ENCODE measurements at places on chromosomes 11 and 22.

DNA sequence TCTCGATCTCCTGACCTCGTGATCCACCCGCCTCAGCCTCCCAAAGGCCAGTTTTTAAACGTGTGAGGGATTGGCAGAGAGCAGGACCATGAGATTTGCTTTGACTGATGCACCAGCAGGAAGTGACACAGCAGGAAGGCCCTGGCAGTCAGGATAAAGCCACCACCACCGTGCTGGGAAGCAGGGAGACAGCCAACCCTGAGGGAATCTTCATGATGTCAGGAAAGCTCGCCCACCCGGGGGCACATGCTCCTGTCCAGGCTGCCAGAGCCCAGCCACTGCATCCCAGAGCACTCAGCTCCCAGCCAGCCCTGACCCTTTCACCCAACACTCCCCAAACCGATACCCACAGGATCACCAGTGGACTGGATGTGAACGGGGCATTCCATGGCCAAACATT lies 6.1 kb downstream of the TUBGCP6 start:
- DNase-seq: no peak

- DNase-seq: no peak
Measured at GRCh38 chr11:22703040-22703439, 36.6 kb downstream of the GAS2 start.

DNA sequence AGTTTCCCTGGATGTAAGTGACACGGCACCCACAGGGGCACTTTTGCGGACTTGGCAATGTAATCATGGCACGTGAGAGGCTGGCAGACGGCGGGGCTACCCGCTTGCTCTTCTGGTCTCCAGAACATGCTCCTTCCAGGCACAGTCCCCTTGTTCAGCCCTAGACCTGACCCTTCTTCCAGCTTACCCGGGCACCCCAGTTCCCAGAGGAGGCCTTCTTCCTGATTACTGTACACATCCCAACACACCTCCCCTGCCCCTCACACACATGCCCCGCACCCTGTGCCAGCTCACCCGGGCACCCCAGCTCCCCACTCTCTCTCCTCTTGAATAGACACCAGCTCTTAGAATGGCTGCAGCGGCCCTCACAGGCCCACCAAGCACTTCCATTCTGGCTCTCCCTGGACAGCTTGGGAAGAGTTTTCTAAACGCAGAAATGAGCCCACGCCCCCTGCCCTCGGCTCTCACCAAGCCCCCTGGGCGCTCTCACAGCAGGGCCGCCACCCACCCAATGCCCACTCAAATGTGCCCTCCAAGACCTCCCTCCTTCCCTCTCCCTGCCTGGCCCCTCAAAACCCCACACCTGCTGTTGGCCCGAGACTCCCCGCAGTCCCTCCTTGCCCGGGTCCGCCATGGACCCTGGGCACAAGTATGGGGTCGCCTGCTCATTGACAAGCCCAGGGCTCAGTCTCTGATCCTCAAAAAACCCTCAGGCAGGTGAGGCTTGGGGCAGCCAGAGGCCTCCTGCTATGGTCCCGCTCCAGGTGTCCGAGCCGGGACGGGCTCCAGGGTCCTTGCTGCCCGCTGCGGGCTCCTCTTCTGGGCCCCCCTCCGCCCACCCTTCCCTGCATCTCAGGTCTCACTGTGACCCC lies 88.5 kb downstream of the WNT7B start:
- DNase-seq: no peak

DNA sequence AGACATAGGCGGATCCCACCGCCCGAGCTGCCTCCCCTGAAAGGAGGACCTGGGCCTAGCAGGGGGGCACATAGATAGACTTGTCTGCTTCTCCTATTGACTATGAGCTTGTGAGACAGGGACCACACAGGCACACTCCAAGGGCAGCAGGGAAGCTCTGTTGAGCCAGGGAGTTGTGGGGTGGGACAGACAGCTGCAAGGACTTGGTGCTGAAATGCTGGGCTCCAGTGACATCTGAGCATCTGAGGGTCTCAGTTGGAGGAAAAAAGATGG lies 53.4 kb upstream of the ANO1 start:
- DNase-seq: no peak

GRCh38 chr22:49883294-49883640 lies 29.6 kb downstream of the ZBED4 start:
- no peak for DNase-seq

- no peak for DNase-seq
Measured at GRCh38 chr22:37461961-37462360, 24.2 kb downstream of the MFNG start.

GRCh38 chr11:61542705-61543104 lies 34.2 kb downstream of the LRRC10B start:
- DNase-seq: no peak

DNA sequence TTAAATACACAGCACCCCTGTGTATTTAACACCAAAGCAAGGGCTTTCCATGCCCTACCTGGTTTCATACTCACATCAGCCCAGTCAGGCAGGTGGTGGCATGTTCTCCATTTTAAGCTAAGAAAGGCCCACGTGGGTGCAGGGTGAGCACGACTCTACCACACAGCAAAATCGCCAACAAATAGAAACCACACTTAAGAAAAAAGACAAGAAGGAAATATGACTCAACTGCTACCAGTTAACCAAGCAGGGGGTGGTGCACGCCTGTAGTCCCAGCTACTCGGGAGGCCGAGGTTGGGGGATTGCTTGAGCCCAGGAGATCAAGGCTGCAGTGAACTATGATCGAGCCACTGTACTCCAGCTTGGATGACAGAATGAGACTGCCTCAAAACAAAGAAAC lies 35.2 kb upstream of the TFIP11 start:
- no peak for DNase-seq

- DNase-seq: no peak
Measured at GRCh38 chr11:8596504-8597046, 2.5 kb upstream of the STK33 start.

- DNase-seq: no peak
Measured at GRCh38 chr11:68008381-68009337, 1.5 kb upstream of the ALDH3B1 start.

GRCh38 chr22:30998329-30998728 lies 29.3 kb downstream of the TUG1 start:
- DNase-seq: no peak

- DNase-seq: no peak
Measured at GRCh38 chr11:3109921-3110706, 52.9 kb upstream of the CARS1 start.

DNA sequence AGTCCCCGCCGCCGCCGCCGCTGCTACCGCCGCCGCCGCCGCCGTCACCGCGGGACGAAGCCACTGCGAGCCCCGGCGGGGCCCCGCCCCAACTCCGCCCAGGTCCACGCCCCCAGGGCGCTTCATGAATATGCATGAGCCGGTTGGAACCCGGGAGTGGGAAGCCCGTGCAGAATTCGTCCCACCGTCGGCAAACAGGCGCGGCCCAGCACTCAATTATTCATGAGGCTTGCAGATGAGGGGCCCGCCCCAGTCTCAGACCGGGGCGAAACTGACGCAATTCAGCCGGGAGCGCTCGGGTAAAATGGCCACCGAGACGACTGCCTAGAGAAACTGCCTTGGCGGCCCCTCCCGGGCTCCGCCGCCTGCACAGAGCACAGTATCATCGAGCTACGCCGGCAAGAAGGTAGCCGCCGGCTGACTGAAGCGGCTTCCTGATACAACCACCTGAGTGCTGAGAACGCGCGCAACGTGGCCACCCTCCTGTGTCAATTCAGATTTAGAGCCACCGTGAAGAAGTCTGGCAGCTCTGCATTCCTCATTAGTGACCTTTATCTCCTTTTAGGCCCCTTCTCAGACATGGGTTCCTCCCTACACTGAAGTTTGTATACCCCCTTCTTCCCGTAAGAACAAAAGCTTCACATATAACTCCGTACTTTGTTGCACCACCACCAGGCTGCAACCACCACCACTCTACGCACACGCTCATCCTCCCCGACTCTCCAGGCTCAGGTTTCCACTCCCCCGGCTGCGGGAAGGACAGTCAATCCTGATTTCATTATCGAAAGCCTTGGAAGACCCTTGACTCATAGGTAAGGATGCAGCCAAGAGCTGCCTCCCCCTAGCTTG lies at the start of gene TNKS1BP1:
TNKS1BP1 (minus strand) TSS at position 67 of the 849 bp plus-strand sequence. CDS start 3,067 bp downstream, outside the sequence.
- DNase-seq: peak; percentile 88

DNA sequence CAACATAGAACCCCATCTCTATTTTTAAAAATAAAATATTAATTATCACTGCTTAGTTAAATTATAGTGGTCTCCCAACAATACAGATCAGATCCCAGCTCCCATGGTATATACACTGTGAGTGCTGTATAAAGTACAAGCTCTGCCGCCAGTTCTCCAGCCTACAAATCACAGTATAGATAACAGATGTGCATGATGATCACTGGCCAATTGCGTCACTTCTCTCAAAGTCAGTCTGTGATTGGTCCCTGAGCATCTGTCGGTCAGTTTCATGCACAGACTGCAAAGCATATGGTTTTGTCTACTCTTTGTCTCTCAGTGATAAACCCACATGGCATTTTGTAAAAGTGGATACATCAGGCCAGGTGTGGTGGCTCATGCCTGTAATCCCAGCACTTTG lies 15.7 kb downstream of the PPARA start:
- DNase-seq: no peak

DNA sequence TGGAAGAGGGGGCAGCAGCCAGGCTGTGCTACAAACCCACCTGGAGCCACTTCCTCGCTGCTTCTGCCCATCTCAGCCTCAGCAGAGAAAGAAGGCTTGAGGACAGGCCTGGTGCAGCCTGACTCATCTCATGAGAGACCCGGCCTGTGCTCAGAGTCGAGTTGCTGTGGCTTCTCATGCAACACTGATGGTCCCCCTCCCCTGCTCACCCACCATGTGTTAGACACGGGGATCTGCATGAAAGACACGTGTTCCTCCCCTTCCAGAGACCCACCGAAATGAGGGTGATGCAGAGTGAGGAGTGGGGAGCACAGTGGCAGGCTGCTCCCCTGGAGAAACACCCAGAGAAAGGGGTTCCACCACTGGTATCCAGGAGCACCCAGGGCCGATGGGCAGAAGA lies 15.0 kb downstream of the RTN4R start:
- DNase-seq: no peak

DNA sequence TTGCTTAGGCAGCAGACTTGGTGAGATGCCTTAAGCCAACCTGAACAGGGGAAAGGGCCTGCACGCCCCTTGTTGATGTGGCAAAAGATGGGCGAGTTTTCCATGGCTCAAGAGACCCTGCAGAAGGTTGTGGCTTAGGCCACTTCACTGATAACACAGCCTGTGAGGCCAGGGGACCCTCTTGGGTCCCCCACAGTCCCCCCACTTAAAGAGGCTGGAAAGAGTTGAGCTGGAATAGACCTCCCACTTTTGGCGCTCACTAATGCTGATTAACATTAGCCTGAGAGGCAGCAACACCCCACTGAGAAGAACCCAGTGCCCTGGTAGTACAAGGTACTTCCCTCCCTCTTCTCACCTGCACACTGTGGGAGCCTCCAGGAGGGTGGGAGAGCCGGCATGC lies 107.5 kb downstream of the TRIM29 start:
- DNase-seq: no peak

- no peak for DNase-seq
Measured at GRCh38 chr11:45410391-45411227, 124.5 kb upstream of the SYT13 start.

DNA sequence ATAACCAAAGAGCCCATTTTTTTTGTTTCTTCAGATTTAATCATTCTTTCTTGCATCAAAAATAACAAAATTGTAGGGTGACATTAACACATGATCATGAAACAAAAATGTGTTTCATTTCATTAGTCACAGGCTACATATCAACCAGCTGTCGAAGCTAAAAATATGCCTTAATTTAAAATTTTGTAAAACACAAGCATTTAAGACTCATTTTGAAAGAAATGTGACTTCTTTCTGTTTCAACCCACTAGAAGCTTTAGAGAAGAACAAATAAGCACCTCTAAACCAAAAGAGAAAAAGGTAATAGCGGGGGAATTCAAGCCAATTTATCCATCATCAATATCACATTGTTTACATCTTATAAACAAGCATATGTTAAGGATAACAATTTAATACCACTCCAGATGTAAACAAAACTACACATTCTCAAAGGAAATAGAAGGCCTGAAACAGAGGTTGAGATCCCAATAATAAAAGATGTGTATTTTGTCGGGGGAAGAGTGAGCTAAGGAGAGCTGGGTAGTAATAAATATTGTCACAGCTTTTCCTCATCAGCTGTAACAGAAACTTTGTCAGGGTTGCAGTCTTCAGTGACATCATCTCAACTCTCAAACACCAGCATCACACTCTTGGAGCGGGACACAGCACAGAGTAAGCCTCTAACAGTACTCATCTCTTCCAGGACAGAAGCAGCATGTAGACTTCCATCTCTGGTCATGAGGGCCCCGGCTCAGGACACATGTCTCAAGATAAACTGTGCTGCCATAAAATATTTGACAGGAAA lies 42.0 kb downstream of the ALG9 start:
- DNase-seq: no peak

DNA sequence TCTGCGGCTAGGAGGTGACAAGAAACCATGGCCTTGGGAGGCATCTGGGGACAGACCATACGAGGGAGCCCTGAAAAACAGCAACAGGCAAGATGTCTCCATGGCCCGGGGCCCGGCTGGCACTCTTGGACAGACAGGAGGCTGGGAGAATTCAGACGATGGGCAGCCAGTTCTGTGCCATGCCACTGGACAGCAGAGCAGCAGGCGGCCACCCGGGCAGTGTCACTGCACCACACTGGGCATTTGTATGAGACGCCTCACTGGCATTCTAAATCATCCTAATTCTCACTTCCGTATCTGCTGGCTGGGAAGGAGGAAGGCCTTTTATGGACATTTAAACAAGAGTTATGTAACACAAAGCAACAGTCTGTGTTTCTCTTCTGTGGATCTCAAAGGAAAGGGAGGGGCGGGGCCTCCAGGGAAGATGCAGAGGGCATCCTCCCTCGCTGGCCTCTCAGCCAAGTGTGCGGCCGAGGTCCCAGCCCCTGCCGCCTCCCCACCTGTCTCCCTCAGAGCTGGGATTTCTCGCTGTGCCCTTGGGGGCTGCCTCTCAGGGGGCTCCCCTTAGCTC lies 350.3 kb downstream of the SHANK2 start:
- no peak for DNase-seq

Data from activated CD4-positive, alpha-beta T cell treated with anti-CD3 and anti-CD28 coated beads, Interleukin-2, amount 50 U/mL, for 4 hours (primary cell).